Activated T-helper 1 cell treated with anti-CD3 and anti-CD28 coated beads, Interleukin-2, amount 50 U/mL, for 16 hours (primary cell): ENCODE measurements at places on chromosomes 7 and 10.

DNA sequence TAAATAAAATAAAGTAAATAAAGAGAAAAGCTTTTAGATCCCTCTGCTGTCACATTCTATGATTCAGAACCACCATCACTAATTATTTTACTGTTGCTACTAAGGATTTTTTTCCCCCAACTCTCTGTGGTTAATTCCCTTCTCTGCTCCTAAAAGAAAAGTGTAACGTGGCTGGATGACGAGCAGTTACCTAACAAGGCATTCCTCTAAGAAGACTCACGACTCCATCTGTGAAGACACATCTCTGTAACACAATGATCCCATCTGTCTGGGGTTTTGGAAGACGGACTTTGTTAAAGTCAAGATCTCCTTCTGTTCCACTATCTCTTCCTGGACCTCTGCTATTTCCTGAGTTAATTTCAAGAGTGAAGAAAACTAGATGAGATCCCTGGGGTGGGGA is 179.9 kb downstream of the SFMBT2 start:
- no peak for DNase-seq

DNA sequence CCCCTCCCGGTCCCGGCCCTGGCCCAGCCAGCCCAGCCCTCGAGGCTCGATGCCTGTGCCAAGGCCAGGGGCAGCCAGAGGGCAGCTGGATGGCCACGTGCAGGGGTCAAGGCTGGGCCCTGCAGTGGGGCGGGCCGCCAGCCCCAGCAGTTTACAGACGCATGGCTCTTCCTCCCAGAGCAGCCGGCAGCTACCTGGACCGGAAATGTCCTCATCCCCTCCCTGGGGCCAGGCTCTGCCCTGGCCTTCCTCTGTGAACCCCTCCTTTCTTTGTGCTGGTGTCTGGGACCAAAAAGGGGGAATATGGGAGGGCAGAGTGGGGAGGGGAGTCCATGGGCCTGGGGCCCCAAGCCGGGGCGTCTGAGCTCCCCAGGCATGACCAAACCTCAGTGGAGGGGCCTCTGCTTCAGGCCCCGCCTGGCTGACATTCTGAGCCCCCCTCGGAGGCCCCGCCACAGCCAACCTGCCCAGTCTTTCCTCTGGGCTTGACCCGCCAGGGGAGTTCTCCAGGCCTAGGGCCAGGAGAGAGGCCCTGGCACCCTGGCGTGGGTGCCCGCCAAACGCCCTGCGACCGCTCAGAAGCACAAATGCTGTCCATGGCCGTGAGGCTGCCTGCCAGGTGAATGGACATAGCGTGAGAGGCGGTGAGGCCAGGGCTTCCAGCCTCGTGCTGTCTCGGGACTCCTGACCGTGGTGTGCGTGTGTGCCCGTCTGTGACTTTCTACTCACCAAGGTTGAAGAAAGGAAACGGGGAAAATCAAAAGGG is 24.7 kb upstream of the AMZ1 start:
- no peak for DNase-seq

- no peak for DNase-seq
These were observed 150.4 kb upstream of the CHRM2 start for GRCh38 chr7:136717910-136718557.

DNA sequence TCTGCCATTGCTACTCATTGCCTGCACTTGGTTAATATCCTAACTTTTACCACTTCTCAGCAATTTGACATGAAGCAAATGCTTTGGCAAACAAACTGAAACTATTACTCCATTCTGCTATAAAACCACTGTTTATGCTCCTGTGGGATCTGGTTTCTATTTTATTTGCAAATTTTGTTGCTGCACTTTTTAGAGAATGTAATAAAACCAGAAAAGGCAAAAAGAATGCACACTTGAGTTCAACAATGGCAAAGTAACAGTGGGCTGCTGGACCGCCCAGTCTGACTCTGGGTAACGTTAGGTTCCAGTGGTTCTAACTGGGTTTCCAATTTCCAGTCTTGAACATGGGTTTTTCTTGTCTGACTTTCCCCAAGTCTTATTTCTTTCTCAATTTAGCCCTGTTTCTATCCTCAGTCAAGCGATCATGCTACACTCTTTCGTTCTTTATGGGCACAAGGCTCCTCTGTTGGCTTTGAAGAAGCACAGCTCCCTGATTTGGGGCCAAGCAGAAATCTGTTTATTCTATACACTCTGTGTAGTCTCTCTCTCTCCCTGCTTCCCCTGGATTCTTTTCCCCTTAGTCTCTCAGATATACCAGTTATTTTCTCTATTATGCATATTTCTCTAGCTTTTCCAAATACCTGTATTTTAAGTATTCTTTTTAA is 129.2 kb upstream of the FAM3C start:
- no peak for DNase-seq

DNA sequence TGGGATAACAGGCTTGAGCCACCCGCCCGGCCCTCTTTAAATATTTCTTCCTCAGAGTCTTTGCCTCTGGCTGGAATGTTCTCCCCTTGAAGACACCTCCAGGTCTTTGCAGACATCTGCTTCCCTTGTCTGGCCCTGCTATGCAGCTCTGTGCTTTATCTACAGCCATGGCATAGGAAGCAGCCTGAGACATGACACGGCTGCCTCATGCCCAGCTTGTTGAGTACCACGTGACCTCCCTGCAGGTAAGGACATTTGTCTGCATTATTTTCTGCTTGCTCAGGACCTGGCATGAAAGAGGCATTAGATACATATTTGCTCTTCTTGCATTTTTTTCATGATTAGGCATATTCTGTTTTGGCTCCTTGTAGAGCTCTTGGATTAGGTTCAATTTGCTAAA is 113.8 kb upstream of the KLF6 start:
- no peak for DNase-seq

GRCh38 chr10:29880856-29881255 is 178.5 kb downstream of the JCAD start:
- DNase-seq: no peak

DNA sequence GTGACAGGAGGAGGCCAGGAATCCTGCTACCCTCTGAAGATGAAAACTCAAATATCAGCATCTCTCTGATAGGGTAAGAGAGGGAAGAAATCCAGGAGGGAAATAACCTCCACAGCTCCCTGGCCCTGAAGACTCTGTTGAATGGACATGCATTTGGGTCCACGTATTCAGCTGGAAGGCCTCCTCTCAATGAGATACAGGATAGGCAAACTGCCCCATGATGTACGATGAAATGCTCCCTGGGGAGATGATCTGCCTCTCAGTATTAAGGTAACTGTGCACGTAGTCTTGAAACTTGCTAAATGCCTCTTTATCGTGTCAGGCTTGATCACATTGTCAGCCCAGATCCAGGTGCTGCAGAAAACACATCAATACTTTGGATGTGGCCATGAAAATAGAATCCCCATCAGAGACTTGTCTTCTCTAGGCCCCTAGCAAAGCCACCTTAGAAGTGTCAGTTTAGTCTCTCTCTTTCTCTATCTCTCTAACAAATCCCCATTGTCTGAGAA is 384.0 kb downstream of the KCNMA1 start:
- DNase-seq: no peak

DNA sequence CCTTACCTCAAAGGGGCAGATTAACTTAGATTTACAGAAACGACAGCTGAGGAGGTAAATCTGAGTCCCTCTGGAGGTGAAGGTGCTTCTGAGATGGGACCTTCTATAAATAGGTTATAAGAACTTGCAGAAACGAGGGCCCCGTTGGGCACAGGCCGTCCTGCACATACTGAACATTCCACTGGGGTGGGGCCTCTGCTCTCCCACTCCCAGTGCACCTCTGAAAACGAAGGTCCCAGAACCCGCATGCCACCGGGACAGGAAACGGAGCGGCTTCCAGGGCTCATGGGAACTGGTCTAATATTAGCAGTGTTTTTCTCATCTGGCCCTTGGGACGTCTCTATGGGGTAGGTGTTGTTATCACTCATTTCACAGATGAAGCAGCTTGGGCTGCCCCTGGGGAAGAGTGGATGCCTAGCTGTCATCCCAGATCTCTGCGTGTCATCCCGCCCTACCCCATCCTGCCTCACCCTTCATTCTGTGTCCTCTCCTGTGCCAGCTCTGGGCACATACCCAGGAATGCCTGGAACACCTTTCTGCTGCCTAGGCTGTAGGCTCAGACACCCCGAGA is 19.6 kb downstream of the C10orf62 start:
- no peak for DNase-seq

GRCh38 chr7:65896279-65896870 is 23.5 kb downstream of the VKORC1L1 start:
- no peak for DNase-seq

DNA sequence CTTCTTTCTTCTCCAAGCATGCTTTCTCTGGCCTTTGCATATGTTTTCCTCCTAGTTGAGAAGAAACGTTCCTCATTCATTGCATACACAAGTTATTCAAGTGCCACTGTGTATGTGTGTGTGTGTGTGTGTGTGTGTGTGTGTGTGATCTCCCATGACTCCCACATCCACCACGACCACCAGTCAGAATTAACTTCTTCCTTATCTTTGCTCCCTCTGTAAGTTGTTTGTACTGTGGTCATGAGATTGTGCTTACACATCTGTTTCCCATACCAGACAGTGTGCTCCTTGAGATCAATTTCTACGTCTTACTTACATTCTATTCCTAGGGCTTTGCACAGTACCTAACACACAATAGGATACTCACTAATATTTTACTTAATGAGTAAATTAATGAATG is 22.4 kb upstream of the FAM13C start:
- DNase-seq: no peak

GRCh38 chr7:25424113-25424512 is 195.8 kb upstream of the NPVF start:
- no peak for DNase-seq

DNA sequence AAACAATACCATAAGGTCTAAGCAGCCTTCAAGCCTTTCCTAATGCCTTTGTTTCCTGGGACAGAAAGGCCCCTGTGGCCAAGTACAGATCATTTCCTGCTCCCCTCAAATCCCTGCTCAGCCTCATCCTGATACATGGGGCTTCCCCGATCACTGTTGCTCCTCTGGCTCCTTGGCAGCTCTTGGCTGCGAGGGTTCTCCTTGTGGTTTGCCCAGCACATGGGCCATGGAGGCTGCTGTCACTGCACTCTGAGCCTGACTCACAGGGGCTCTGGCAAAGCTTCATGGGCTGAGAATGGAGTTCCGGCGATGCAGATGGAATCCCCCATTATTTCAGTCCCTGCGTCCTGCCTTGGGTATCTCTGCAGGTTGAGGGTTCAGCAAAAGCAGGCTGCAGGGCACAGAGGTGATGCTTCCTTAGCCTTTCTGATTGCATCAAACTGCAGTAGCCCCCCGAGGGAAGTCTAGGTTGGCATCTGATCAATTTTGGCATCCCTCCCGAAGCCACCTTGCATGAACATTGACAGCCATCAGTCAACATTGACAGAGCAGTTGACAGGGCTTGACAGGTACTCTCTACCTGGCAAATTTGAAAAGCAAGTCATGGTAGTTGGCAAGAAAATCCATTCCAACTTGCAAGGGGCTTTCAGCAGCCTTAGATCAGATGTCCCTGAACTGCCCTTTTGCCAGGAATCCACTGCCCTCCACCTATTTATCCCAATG is 168.6 kb downstream of the GFRA1 start:
- DNase-seq: no peak

DNA sequence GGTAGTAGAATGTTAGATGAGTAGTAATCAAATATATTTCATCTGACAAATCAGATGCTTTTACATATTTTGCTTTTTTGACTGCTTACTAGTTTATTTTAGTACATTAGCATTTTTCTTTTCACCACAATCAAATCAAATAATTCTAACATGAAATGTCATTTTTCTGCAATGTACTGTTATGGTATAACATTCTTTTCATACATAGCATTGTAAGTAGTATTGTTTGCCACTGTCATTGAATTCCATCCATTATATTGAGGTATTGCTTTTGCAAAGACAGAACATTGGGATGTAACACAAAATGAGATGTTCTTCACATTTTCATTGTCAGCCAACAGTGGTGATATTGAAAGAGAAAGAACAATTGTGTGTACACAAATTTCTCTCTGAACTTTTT is 107.4 kb downstream of the TRIL start:
- no peak for DNase-seq

DNA sequence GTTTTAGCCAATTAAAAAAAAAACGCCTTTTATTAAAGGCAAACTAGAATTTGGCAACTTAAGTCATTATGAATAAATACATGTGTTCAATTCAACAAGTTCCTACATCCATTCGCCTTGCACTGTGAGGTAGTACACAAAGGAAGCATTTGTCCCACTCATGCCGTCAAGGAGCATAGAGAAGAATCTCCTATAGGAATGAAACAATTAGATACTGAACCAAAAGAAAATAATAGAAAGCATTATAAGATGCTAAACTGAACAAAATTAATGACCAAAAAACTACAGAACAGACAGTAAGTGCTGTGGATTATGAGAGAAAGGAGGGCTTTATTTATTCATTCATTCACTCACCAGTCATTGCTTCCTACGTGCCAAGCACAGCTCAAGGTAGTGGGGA is 42.2 kb downstream of the SNX13 start:
- DNase-seq: no peak

GRCh38 chr10:122852261-122852660 is 6.6 kb upstream of the CUZD1 start:
- DNase-seq: no peak

DNA sequence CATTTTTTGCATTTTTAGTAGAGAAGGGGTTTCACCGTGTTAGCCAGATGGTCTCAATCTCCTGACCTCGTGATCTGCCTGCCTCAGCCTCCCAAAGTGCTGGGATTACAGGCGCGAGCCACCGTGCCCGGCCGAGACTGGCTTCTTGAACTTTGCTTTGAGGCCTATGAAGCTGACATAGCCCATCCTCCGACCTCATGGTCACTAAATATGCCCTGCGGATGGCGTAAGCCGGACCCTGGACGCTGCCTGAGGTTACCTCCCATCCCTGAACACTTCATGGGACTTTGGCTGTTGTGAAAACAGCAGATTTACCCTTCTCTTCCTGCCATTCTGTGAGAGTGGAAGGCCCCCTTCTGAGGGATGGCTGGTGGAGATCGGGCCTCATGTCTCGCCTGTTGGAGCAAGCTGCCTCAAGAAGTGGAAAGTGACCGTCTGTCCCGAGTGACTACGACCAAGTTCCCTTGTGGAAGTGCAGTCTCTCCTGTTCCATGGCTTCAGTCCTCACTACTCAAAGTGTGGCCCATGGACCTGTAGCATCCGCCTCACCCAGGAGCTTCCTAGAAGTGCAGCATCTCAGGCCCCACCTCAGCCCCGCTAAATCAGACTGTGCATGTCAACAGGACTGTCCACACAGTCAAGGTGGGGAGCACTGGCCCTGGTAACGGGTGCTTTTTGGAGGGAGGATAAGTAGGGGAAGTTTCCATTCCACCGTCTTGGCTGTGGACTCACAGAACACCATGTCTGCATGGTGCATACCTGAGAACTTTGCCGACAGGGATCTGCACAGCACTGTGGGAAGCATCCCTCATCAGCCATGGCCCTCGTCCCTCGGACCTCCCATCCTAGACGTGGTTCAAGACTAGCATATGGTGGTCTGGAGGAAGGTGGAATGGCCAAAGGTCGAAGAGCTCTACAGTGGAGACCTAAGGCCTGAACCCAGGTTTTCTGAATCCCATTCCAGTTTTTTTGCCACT is 210.5 kb upstream of the SHH start:
- DNase-seq: no peak

GRCh38 chr10:101257084-101257483 is 27.8 kb upstream of the LBX1 start:
- DNase-seq: no peak

- no peak for DNase-seq
These were observed 130.0 kb downstream of the CHRM2 start for GRCh38 chr7:136998495-136998894.
